ENCODE measurements at places on chromosomes 2 and 18.
A peak's percentile ranks its signal among the peaks of the same experiment; 100 is the strongest.

DNA sequence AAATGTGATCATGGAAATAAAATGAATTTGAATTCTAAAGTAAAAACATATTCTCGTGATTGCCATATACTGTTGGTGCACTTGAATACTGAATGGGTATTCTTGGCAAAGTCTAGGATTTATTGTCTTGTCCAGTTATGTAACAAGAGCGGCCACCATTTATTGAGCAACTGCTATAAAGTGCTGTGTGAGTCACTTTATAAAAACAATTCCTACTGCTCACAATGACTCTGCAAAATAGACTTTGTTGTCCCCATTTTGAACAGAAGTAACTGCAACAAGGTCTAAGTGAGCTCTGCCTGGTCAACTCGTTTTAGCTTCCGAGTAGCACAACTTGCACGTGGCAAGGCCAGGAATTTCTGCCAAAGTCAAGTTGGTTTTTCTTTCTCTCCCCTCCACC is 995.6 kb upstream of the FANCL start:
- no peak for DNase-seq

- no peak for DNase-seq
These were observed 164.4 kb downstream of the EVA1A start for GRCh38 chr2:75396314-75396713.

DNA sequence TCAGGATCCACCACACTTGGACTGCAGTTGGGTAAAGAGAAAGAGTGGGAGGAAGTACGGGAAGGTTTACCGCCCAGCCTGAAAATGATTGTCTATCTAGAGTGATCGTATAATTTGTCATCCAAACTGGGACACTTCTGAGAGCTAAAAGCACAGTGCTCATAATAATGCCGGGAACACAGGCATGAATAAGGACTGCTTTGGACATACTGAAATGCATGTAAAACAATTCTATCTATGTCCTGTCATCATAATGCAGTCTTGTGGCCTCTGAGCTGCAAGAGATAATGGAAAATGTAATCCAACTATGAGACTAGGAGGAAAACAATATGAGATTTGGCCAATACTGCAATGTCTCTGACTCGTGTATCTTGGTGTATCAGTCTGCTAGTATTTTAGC is 435.5 kb downstream of the SOX11 start:
- no peak for DNase-seq

DNA sequence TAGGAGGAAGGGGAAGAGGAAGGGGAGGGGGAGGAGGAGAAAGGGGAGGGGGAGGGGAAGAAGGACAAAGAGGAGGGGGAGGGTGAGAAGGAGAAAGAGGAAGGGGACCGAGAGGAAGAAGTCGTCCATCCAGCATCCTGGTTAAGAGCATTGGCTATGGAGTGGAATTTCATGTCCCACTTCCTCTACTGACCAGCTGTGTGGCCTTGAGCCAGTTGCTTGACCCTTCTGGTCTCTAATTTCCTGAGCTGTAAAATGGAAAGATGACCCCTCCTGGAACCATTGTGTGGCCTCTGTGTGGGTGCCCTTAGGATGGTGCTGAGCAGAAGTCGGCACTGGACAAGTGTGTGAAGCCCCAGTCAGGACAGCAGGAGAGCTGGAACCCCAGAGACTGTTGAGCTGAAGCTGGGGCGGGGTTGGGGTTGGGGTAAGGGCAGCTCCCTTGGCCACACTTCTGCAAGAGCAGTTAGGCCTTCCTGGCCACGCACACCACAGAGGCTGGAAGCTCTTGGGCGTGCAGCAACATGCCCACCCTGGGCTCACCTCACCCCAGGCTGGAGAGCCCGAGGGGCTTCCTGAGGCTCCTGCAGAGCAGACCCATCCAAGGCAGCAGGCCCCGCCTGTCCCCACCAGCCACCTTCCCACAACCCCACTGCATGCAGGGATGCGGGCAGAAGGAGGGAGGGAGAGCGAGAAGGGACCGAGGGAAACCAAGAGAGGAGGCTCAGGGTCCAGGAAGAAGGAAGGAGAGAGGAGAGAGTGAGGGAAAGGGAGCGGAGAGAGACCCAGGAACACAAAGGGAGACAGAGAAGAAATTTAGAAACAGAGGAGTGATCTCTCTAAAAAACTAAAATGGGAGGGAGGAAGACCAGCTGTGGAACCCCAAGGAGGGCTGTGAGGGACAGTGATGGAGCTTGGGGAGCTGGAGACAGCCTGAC is 16.2 kb downstream of the ADRA2B start:
- DNase-seq = no peak

GRCh38 chr2:120712180-120712681 is 23.4 kb upstream of the GLI2 start:
- DNase-seq = peak; percentile 82

DNA sequence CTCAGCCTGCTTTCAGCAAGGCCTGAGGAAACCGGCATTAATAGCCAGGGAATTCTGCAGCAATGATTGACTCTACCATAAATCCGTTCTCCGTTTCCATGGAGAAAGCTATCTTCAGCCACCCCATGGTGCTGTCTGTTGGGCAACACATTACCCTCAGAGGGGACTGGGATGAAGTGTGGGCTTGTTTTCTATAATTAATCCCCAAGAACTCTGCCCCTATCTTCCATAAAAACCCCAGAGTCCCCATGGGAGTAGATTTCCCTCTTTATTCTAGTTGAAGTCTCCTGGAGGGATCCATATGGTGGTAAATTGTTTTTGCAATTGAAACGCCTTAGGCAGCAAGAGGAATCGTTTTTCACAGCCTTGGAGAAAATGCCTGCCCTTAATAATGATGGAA is 9.2 kb downstream of the G6PC2 start:
- DNase-seq = no peak

DNA sequence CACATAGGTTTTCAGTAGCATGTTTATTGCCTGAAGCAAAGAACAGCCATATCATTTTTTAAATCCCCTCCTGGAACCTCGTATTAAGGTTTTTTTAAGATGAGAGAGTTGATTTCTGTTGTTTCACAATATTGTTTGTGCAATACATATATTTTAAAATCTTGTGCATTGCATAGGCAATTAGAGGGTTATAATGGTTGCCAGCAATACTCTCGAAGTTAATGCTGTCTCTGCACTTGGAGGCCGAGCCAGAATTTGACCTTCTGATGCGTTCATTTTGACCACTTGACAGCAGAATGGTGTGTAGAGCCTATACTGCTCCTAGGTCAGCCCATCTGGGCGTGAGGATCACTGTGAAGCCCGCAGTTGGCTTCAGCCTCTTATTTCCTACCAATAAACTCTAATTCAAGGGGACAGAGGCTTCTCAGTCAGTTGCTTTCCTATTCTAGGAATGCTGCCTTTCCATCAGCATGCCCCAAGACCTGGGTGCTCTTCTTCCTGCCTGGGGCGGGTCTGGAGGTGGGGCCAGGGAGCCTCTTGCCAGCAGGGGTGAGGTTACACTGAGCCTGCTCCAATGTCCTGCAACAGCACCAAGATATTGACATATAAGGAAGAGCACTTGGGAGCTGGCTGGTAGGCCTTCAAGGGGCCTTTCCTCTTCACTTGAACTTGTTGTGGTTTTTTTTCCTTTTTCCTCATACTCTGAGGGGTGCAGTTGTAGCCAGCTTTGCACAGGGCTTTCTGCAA is 91.4 kb upstream of the BCL2L11 start:
- no peak for DNase-seq

DNA sequence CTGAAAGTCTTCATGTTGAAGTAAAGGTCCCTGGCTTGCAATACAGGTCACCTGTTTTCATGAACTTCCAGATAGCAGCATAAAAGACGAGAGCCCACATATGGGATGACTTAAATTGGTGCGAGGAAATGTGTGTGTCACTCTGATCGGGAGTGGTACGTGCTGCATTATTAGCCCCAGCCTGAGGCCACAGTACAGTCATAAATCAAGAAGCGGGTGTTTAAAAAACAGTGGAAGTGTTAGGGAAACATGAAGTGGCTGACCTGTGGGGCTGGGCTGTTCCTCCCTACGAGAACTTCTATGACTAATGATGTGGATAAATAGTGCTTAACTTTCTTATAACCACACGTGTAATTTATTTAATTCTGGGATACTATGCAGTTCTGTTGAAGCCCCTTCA is 24.4 kb downstream of the RDH14 start:
- no peak for DNase-seq

GRCh38 chr2:120840795-120841487 is 105.3 kb downstream of the GLI2 start:
- no peak for DNase-seq

DNA sequence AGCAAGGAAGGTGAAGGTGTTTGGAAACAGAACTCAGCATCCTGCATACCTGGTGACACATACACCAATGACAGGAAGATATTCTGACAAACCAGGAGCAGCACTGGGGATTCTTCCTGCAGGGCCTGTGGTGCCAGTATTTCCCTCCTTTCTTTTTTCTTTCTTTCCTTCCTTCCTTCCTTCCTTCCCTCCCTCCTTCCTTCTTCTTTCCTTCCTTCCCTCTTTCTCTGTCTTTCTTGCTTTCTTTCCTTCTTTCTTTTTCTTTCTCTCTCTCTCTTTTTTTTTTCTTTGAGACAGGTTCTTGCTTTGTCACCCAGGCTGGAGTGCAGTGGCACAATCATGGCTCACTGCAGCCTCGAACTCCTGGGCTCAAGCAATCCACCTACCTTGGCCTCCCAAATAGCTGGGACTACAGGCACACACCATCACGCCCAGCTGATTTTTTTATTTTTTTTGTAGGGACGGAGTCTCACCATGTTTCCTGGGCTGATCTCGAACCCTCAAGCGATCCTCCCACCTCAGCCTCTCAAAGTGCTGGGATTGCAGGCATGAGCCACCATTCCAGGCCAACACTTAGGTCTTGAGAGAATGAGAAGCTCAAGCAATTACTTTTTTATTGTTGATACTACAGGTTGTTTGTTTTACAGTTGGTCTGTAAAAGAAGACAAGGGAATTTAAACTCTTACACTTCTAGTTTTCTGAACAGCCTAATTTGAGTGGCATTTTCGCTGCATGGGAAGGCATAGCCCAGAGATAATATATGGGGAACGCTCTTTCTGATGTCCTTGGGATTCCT is 54.7 kb upstream of the GATA6 start:
- no peak for DNase-seq

- DNase-seq = no peak
These were observed 107.0 kb downstream of the RNF144A start for GRCh38 chr2:7024261-7024660.

DNA sequence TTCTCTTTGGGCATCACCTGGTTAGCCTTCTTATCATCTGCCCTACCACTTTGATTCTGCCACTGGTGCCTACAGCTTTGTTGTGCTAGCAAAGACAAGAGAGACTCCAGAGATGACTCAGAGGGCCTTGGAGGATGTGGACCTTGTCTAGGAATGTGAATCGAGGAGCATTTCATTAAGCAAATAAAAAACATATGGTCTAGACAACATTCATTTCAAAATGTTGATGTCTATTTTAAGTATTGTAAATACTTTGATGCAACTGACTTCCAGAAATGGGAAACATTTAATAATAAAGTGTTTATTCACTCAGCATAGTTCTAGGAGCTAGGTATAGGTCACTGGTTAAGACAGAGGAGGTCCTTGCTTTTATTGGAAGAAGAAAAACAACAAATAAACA is 195.5 kb downstream of the CDCA7 start:
- no peak for DNase-seq

- DNase-seq = no peak
These were observed 192.9 kb downstream of the TFCP2L1 start for GRCh38 chr2:121092095-121092494.

- DNase-seq = peak; percentile 75
These were observed 390.4 kb downstream of the TSN start for GRCh38 chr2:122145856-122146255.

DNA sequence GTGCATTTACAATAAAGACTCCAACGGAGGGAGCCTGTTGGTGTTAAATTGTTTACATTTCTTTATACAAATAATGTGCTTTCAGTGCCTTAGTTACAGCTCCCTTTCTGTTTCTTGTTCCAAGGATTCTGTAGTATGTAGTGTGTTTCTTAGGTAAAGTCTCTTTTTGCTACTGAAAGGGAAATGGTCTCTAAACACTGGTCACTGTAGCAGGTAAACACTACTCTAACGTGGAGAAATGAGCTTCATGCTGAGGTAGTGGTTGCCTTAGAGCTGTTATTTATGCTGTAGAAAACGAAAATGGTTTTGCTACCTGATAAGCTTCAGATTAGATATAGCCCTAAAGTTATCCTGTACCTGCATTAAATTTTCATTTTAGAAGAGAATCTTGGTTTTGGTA is 163.6 kb downstream of the CAPN13 start:
- DNase-seq = no peak

DNA sequence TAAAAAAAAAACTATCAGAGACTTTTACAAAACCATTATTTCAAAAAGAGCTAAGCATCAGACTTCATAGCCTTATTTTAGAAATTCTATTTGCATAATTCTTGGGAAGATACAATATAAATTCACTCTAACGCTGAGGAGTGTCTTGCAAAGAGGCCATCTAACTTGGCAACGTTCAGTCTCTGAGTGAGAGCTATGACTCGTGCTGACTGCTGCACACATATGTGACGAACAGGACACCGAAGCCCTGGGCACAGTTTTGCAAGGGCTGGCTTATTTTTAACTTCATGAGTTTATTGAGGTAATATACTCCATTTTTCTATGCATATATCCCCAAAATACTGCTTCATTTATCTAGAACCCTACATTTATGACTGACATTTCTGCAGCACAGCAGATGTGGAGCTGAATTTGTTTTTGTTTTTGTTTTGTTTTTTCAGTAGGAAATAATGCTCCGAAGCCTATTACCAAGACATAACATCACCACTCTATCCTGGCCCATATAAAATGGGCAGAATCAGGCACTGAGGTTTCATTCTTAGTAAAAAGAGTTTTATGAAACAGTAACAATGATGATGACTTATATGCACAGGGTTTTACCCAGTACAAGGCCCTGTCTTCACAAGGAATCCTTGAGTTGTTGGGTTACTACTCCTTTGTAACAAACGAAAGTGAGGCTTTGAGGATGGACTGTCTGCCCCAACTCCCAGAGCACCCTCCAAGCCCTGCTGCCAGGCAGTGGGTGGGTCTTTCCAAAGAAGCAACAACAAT is 68.3 kb downstream of the CRACDL start:
- no peak for DNase-seq

- DNase-seq = no peak
These were observed 78.1 kb downstream of the TEX51 start for GRCh38 chr2:126976721-126977328.

- no peak for DNase-seq
These were observed 37.6 kb upstream of the PAX3 start for GRCh38 chr2:222336442-222336841.

GRCh38 chr2:10912076-10912731 is 470 bp downstream of the KCNF1 start:
- DNase-seq = no peak

- DNase-seq = no peak
These were observed 2750.9 kb downstream of the RPIA start for GRCh38 chr2:91442246-91442905.

- DNase-seq = no peak
These were observed 18.1 kb upstream of the SNTG2 start for GRCh38 chr2:932320-933115.

Measured in Jurkat, Clone E6-1 (cell line).